ENCODE measurements at places on chromosomes 7 and 10. TPM values are rescaled to one million over a fixed set of nuclear protein-coding genes. Genes with fewer than 3 reads are reported as not detected.

- DNase-seq, result peak; percentile 50
Measured at GRCh38 chr10:104322416-104322782, 15.9 kb downstream of the ITPRIP start.

- DNase-seq, result no peak
Measured at GRCh38 chr10:106764360-106764759, 400.1 kb downstream of the SORCS1 start.

DNA sequence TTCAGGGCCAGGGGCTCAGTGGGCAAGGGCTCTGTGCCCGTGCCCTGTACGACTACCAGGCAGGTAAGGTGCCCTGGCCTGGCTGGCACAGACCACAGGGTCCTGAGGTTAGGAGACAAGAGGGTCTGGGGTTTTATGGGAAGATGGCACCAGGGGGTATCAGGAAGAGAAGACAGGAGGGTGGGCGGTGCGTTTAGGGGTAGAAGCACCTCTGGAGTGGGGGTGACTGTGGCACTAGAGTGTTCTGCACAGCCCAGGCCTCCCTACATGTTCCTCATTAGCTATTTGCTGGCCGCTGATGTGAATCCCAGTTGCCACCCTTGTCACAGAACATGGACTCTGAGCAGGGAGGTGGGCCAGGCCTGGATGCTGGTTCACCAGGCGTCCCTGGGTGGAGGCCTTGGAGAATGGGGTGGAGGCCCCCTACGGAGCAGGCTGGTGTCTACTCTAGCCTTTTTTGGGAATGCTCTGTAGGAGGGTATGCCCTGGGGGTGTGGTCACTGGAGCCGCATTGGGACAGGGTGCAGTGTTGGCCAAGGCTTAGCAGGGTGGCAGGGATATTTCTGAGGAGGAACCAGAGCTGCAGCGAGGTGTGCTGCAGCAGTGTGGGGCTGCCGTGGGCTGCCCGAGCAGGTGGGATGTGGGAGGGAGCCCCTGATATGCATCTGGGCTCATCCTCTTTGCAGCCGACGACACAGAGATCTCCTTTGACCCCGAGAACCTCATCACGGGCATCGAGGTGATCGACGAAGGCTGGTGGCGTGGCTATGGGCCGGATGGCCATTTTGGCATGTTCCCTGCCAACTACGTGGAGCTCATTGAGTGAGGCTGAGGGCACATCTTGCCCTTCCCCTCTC is 5.0 kb downstream of the PGAM2 start:
- no peak for DNase-seq

- DNase-seq, result no peak
Measured at GRCh38 chr7:91554883-91555282, 290.6 kb downstream of the FZD1 start.

DNA sequence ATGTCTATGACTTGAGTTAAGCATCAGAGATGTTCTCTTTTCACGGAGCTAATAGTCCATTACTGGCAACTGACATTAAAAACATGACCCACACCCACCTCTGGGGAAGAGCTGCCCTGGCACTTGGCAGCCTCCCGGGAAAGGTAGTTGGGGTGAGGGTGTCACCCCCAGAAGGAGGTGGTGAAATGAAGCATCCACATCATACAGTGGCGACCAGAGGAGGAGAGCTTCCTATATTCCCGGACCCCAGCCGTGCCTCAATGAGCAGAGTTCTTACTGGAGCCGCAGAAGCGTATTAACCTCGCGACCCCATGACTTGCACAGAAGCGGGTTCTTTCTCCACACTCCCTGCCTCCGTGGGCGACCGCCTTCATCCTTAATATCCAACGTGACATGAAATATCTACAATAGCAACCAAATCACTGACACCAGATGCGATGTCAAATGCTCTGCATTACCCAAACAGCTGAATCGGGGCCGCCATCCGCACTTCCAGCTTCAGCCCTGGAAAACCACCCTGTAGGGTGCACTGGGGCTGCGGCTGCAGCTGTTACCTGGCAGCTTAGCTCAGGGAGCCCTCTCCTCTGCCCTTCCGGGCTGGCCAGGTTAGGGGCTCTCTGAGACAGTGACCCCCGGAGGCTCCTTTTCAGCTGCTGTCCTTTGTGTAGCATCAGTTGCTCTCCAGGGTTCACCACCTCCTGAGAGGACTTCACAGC is 103.1 kb upstream of the PARD3 start:
- DNase-seq, result no peak

DNA sequence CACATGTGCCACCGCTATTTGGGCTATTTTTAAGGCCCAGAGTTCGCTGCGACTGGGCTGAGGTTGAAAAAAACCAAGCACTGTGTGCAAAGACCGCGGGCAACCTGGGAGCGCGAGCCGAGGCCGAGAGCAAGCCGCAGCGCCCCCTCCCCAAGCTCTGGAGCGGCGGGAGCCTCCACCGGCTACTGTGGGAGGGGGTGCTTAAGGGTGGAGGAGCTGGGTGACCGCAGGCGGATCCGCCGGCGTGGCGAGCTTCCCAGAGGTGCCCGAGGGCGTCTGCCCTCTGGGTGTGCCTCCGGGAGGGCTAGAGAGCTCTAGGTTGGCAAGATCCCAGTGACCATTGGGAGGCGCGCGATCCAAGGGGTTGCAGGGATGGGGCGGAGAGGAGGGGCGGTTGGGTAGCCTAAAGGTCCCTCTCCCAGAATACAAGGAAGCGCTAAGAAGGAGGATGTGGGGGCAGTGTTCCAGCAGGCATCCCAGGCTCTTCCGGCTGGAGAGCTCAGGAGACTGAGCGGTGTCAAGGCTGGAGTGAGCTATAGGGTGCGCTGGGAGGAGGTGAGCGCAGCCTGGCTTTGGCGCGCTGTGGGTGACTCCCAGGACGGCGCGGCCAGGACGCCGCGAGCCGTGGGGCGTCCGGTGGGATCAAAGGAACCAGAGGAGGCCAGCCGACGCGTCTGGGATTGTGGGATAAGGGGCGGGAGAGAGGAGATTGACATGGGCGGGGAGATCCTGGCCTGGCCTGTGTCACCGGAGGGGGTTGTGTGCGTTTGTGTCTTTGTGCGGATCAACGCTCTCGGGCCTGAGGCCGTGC is 8.0 kb downstream of the DLX5 start:
- DNase-seq, result peak; percentile 89

- DNase-seq, result no peak
Measured at GRCh38 chr10:128123846-128124245, 2.4 kb downstream of the MKI67 start.

DNA sequence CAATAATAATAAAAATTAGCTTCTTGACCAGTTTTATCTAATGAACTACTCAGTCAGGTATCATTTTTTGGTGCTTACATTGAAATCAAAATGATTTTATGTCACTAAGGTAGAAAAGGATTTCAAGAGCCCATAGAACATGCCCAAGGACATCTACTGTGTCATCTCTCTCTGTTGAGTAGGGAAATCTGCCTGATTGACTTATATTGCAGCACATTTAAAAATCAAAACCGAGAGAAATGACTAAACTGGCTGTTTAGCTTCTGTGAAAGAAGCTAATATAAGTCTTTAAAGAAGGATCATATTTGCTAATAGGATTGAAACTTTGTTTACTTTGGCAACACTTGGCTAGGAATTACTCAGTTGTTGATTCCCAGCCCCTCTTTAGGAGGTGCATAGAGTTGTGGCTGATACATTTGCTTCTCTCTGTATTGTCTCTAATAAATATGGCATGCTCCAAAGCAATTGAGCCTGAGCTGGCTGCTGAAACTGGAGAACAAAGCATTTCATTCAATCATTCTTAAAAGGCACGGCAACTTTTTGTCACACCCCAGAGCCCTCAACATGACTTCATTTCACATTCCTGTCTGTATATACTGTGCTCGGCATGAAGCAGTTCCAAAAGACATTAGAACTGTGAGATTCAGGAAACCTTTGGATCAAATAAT is 1096.9 kb upstream of the POT1 start:
- no peak for DNase-seq

DNA sequence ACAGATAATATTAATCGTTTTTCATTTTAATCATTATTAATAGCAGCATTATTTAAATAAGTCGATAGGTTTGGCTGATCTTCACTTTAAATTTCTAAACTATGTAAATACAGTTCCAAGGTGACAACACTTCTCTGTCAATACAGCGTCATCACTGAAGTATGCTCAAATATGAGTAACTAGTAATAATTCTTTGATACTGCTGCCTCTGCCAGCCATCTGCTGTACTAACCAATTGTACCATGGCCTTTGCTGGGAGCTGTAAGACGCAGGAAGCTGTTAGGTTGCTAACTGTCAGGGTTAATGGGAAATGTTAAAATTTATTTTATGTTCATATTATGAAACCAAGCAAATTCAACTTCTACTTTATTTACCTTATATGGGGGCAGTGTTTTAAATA is 1650.5 kb upstream of the LRRTM3 start:
- DNase-seq, result no peak

GRCh38 chr10:112375721-112376395 is 1.9 kb downstream of the ACSL5 start:
- no peak for DNase-seq

GRCh38 chr7:155227004-155227787 is 70.5 kb upstream of the INSIG1 start:
- peak; percentile 77 for DNase-seq

PRKG1 gene
- polyA plus RNA-seq, result 4.3 TPM

CCDC3 gene
- polyA plus RNA-seq, result 0.05 TPM

KIF5B gene
- 15.7 TPM for polyA plus RNA-seq
